ENCODE measurements at places on chromosomes 16 and 17. TPM values are rescaled to one million over a fixed set of nuclear protein-coding genes. Genes with fewer than 3 reads are reported as not detected.

- H3K4me1 ChIP-seq: peaks cover 18% of the 10 kb centered on the region
- DNase-seq: peak; percentile 97
- peaks cover 40% of the 10 kb centered on the region for H3K36me3 ChIP-seq
- no peak overlapping the region for H3K4me3 ChIP-seq
- peak overlapping the region; percentile 62 for H3K27ac ChIP-seq
Observed at GRCh38 chr16:84582958-84583516, 34.8 kb downstream of the COTL1 start.

- no peaks in the 10 kb centered on the region for H3K27me3 ChIP-seq
- H3K4me1 ChIP-seq: no peaks in the 10 kb centered on the region
- no peak within 1 kb of the TSS for H3K4me3 ChIP-seq
- DNase-seq: peak; percentile 83
Observed at GRCh38 chr16:3495176-3495575, at the start of gene C16orf90. TSS of gene C16orf90 (minus strand) at chr16:3495489. CDS start at chr16:3495421, 68 bp downstream.

DNA sequence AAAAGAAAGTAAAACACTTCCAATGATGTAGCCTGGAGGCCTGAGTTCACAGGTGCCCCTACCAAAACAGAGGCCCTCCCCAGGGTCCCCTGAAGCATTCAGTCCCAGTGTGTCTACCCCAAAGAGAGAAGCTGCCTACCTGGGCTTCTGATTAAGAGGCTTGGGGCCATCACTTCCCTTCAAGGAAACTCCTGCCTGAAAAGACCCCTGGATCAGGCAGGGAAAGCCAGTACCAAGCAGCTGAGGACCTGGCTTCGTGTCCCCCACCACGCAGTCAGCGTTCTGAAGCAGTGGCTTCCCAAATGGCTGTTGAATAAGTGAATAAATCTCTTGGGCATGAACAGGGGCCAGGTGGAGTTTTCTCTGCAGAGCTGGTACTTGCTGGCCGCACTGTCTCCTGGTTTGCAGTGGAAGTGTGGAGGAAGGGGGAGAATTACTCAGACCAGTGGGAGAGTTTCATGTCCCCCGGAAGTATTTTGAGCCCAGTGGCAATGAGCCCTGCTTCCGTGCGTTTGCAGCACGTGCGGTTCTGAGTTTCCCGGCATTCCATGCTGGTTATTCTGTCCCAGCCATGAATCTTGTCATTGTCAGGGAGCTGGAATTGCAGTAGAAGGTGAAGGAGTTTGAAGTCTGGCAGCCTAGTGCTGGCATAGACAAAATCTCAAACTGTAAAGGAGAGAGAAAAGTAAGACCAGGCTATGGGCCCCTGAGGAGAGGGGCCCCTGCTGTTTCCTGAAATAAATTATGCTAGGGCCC is 27.0 kb downstream of the RMI2 start:
- no peak overlapping the region for H3K4me3 ChIP-seq
- no peak for DNase-seq
- no peaks in the 10 kb centered on the region for H3K4me1 ChIP-seq

GRCh38 chr16:10753670-10754069 is 10.0 kb downstream of the NUBP1 start:
- no peaks in the 10 kb centered on the region for H3K27me3 ChIP-seq
- no peak for DNase-seq
- no peak overlapping the region for H3K4me3 ChIP-seq
- H3K4me1 ChIP-seq: peaks cover 26% of the 10 kb centered on the region

- H3K27me3 ChIP-seq: no peaks in the 10 kb centered on the region
- H3K27ac ChIP-seq: no peak overlapping the region
- DNase-seq: no peak
- no peak overlapping the region for H3K4me3 ChIP-seq
- peaks cover 4% of the 10 kb centered on the region for H3K4me1 ChIP-seq
- H3K36me3 ChIP-seq: peaks cover 56% of the 10 kb centered on the region
Observed at GRCh38 chr17:16019347-16019746, 19.7 kb downstream of the TTC19 start.

GRCh38 chr17:57120814-57121213 is 35.8 kb downstream of the AKAP1 start:
- no peak for DNase-seq
- H3K4me3 ChIP-seq: no peak overlapping the region
- H3K27me3 ChIP-seq: no peaks in the 10 kb centered on the region
- no peaks in the 10 kb centered on the region for H3K4me1 ChIP-seq
- H3K36me3 ChIP-seq: no peaks in the 10 kb centered on the region
- H3K27ac ChIP-seq: no peak overlapping the region

DNA sequence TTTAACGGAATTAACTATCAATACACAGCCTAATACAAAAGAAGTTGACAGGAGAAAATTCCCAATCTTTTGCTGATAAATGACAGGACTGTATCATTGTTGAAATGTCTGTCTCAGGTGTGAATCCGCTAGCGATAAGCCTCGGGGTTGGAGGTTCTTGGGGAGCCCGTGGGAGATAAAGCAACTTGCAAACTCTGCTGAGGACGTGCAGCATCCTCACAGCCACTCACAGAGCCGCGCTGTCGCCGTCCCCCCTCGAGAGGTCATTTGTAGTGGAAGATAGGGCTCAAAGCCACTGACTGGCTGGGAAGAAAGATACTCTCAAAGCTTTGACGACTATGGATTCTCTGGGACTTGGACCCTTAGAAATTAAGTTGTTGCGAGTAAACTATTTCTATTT is 17.0 kb downstream of the MAP1LC3B start:
- no peaks in the 10 kb centered on the region for H3K27me3 ChIP-seq
- peaks cover 66% of the 10 kb centered on the region for H3K36me3 ChIP-seq
- no peak for DNase-seq
- H3K27ac ChIP-seq: no peak overlapping the region

- no peaks in the 10 kb centered on the region for H3K4me1 ChIP-seq
- no peaks in the 10 kb centered on the region for H3K36me3 ChIP-seq
- H3K27me3 ChIP-seq: no peaks in the 10 kb centered on the region
- no peak for DNase-seq
- no peak overlapping the region for H3K27ac ChIP-seq
- H3K4me3 ChIP-seq: no peak overlapping the region
Observed at GRCh38 chr17:13228225-13228624, 210.4 kb upstream of the ELAC2 start.

GRCh38 chr17:21530311-21530710 is 154.2 kb downstream of the KCNJ12 start:
- no peaks in the 10 kb centered on the region for H3K27me3 ChIP-seq
- no peaks in the 10 kb centered on the region for H3K4me1 ChIP-seq
- no peak overlapping the region for H3K4me3 ChIP-seq
- peaks cover 21% of the 10 kb centered on the region for H3K36me3 ChIP-seq
- DNase-seq: peak; percentile 56

DNA sequence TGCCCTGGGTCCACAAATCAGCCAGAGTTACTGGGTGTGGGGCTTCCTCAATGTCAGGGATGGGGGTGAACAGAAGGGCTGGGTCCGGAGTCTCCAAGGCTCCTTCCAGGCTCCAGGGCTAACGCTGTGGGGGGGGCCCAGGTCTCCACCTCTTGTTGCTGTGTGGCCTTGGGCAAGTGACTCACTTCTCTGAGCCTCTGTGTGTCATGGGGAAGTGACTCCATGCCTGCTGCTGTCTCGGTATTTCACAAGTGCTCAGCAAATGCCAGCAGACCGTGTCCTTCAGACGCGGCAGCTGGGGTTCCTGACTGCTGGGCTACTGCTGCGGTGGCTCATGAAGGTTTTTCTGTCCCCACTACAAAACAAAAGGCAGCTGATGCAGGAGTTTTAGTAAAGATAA is 26.6 kb downstream of the JPH3 start:
- no peaks in the 10 kb centered on the region for H3K4me1 ChIP-seq
- no peak overlapping the region for H3K27ac ChIP-seq
- DNase-seq: peak; percentile 93
- no peak overlapping the region for H3K4me3 ChIP-seq

DNA sequence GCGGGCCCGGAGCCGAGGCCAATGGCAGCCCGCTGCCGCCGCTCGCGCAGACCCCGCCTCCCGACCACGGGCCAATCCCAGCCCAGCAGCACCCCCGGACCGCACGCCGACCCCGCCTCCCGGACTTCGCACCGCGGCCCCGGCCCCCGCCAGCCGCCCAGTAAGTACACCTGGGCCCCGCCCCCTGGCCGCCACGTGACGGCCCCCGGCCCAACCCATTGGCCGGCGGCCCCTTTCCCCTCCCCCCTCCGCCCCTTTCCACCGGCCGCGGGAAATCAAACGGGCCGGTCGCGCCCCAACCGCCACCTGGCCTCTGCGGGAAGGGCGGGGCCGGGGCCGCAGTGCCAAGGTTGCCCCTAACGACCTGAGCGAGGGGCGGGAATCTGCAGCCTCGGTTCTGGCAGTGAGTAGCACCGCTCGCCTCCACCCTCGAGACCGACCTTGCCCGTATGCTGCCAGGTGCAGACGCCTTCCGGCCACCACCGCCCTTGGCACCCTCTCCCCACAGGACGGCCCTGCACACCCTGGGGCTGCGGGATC is at the start of gene YBX2:
Gene YBX2, minus strand, starts transcription at position 26 of the 540 bp plus-strand sequence. CDS start 139 bp downstream, outside the sequence.
- H3K4me1 ChIP-seq: peaks cover 3% of the 10 kb centered on the region
- no peaks in the 10 kb centered on the region for H3K36me3 ChIP-seq
- H3K4me3 ChIP-seq: peak within 1 kb of the TSS; percentile 30
- no peak within 1 kb of the TSS for H3K27ac ChIP-seq
- DNase-seq: peak; percentile 95
- H3K27me3 ChIP-seq: peaks cover 46% of the 10 kb centered on the region

GRCh38 chr17:65666876-65667321 is 105.5 kb upstream of the AXIN2 start:
- no peak overlapping the region for H3K27ac ChIP-seq
- no peak overlapping the region for H3K4me3 ChIP-seq
- H3K27me3 ChIP-seq: no peaks in the 10 kb centered on the region
- no peaks in the 10 kb centered on the region for H3K36me3 ChIP-seq
- no peak for DNase-seq

DNA sequence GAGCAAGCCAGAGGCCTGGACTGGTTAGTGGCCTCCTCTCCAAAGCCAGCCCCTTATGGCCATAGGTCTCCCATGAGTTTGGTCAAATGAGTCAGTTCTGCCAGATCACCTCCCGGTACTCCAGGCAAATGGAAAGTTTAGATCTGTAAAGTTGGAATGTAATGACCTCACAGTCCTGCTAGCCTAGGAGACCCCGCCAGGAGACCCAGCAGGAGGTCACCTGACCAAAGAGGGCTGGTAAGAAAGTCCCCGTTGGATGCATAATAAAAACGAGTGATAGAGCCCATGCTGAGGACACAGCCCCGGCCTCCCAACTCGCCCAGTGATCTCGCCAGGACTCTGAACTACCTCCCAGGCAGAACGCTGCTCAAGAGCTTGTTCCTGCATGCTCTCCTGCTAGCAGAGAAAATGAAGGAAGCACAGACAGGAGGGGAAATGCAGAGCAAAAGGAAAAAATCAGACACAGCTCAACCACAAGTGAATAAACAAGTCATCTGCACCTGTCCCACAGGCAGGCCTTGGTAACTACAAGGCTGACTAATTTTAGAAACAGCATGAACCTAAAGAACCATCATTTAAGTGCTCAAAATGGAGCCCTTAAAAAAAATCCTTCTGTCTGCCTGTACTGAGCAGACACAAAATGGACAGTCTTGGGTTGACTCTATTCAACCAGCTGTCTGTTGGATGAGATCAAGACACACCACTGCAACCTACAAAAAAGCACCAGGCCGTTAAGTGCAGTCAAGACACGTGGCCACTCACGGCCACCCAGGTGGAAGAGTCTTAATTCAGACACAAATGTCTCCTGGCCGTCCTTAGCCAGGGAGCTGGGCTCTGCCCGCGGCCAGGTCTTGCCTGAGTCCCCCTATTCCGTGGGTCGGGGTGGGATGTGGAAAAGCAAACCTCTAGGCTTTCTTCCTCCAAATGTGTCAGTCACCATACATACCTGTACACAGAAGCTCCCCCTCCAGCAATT is 9.2 kb downstream of the CDIP1 start:
- H3K36me3 ChIP-seq: no peaks in the 10 kb centered on the region
- H3K4me3 ChIP-seq: no peak overlapping the region
- H3K27ac ChIP-seq: no peak overlapping the region
- DNase-seq: peak; percentile 79

GRCh38 chr16:76276745-76277438 is at the start of gene CNTNAP4:
TSS of gene CNTNAP4 (plus strand) at chr16:76277401. CDS start at chr16:76277663, 262 bp downstream.
- H3K4me3 ChIP-seq: no peak within 1 kb of the TSS
- peak; percentile 10 for DNase-seq
- H3K27me3 ChIP-seq: no peaks in the 10 kb centered on the region
- H3K36me3 ChIP-seq: no peaks in the 10 kb centered on the region
- H3K4me1 ChIP-seq: no peaks in the 10 kb centered on the region

DNA sequence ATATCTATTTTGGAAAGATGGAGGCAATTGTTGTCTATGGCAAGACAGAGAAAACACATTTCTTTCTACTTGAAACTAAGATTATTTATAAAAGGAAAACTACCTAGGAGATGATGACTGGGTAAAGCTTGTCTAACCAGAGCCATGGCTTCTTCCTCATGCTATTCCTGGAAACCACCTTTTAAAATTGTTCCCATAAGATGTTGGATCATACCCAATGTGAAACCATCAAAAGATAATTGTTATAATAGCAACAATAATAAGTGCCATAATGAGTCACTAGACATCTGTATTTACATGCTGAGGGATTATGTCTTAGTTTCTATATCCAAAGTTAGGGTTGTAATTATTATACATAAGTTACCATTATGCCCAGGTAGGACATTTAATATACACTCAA is 428.4 kb downstream of the KCNJ2 start:
- no peaks in the 10 kb centered on the region for H3K36me3 ChIP-seq
- no peak for DNase-seq
- no peaks in the 10 kb centered on the region for H3K27me3 ChIP-seq
- no peaks in the 10 kb centered on the region for H3K4me1 ChIP-seq
- no peak overlapping the region for H3K4me3 ChIP-seq
- no peak overlapping the region for H3K27ac ChIP-seq

RASL10B gene
- 2.7 TPM for total RNA-seq

OR2C1 gene
- not detected for total RNA-seq

GNG13 gene
- total RNA-seq: not detected

ZG16 gene
- total RNA-seq: not detected

TPSD1 gene
- total RNA-seq: not detected

CIITA gene
- total RNA-seq: 2.5 TPM

SLC13A2 gene
- not detected for total RNA-seq

CCL22 gene
- total RNA-seq: not detected

TBX2 gene
- total RNA-seq: 11.6 TPM

AKAP1 gene
- total RNA-seq: 14.5 TPM

SARM1 gene
- total RNA-seq: 5.9 TPM
